ENCODE measurements at places on chromosomes 11 and 22.

GRCh38 chr11:126188332-126189108, 22.9 kb downstream of the RPUSD4 start:
- no peak for DNase-seq

GRCh38 chr11:120589376-120589775, 77.8 kb downstream of the GRIK4 start:
- no peak for DNase-seq

DNA sequence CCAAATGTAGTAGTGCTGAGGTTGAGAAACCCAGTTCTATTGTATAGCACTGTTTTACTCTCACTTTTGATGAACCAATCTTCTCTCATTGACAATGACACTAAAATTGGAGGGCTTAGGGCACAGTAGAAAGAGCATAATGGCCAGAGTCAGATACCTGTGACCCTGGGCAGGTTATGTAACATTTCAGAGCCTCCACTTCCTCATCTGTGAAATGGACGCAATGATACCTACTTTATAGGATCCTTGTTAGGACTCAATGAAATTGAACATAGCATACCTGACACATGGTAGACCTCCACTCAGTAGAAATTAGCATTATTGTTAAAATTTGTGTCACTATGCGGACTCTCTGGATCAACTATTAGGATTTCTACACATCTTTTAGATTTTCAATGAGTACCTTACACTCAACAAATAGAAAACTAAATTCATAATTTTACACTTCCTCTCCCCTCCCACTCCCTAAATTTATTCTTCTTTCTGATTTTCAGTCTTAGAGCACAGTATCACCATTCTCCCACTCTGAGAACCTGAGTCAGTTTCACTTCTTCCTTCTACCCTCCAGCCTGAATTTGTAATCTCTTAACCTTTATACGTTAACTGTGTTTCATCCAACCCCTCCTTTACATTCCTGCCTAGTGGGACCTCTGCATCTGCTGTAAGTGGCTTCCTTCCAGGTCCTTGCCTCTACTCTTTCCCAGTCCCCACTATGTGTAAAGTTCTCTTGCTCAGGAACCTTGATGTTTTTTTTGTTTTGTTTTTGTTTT, 78.3 kb downstream of the MICAL2 start:
- DNase-seq = peak; percentile 38

DNA sequence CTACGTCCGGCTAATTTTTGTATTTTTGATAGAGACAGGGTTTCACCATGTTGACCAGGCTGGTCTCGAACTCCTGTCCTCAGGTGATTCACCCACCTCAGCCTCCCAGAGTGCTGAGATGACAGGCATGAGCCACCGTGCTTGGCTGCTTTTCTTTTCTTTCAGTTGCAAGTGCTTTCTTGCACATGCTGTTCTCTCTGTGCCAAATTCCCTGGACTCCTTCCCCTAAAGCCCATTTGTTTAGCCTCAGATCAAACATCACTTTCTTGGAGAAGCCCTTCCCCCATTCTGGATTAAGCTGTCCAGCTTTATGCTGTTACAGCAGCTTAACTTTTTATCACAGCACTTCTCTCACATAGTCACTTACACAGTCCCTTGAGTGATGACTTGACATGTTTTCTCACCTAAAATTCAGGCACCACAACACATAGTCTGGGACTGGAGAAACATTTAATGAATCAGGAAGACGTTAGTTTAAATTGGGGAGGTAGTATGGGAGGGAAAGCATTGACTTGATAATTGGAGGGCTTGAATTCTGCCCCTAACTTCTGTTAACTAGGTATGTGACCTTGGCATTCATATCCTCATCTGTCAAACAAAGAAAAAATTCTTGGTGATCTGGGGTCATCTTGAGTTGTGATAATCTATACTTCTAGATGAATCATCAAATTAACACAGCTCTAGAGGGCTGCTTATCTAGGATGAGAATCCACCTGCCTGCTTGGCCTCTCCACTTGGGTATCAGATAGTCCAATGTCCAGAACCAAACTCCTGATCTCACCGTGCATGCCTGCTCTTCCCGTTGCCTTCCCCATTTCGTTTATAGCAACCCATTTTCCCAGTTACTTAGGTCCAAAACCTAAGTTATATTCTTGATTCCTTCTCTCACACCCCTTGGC, 18.4 kb downstream of the ACO2 start:
- no peak for DNase-seq

GRCh38 chr11:76600124-76600655, 70.4 kb downstream of the LRRC32 start:
- peak; percentile 57 for DNase-seq

DNA sequence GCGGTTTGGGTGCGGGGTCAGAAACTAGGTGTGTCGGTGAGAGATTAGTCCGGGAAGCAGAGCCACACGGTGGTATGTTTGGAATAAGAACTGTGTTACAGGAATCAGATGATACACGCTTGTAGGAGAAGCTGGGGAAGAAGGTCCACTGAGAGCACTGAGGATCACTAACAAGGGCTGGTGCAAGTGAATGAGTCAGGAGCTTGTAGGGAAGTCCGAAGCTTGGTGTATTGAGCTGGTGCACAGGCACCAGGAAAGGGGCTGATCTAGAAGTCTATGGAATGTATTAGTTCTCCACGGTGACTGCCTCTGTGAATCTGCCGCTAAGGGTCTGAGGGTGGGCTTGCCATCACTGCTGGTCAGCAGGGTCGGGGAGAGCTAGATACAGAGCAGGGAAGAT, 18.8 kb upstream of the GRK3 start:
- no peak for DNase-seq

DNA sequence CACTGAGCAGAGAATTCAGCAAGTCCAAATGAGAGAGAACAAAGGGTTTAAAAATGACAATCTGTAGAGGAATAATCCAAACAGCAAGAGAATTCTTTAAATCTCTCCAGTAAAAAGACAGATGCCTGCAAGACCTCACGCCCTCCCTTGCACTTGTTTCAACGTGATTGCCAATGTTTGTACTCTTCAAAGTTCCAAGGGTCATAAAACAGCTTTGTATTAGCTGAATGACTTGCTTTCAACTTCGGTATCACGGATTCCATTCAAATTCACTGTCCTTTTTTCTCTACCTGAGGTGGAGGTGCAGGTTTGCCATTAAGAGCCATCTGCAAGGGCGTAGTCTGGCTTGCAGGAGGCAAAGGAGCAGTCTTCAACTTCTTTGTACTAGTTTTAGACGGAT, 41.1 kb upstream of the CHRNA10 start:
- DNase-seq = no peak
